CD4-positive, alpha-beta T cell treated with Interleukin-21 for 1 hour (primary cell): ENCODE measurements at places on chromosomes 11 and 22.

- no peak for DNase-seq
Measured at GRCh38 chr22:23305922-23306374, 125.6 kb downstream of the BCR start.

DNA sequence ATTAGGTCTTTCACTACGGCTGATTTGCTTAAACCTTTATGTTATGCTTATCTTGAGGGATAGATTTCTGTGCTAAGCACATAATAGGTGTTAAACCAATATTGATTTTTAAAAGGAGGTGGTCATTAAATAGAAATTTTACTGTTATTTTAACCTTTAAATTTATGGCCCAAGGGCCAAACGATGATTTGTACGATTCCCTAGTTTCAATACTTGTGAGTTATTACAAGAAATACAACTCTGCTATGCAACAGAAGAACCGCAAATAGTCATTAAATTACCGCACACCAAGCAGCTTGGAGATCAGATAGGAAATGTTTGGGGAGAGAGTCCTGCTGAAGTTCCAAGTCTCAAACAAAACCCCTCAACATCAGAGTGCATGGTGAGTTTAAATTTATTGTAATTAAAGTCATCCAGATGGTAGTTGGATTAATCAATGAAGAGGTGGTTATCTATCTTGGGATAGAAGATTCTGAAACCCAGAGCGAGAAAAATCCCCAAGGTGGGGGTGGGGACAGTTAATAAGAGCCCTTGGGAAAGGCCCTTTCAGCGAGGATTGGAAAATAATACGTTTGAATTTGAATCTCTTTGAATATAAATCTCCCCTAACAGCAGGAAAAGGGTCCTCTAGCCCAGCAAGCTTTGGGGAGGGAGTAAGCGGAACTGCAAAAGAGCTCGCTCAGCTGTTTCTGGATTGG lies 805 bp upstream of the QSER1 start:
- no peak for DNase-seq

- no peak for DNase-seq
Measured at GRCh38 chr22:46450931-46451561, 86.4 kb downstream of the CELSR1 start.

DNA sequence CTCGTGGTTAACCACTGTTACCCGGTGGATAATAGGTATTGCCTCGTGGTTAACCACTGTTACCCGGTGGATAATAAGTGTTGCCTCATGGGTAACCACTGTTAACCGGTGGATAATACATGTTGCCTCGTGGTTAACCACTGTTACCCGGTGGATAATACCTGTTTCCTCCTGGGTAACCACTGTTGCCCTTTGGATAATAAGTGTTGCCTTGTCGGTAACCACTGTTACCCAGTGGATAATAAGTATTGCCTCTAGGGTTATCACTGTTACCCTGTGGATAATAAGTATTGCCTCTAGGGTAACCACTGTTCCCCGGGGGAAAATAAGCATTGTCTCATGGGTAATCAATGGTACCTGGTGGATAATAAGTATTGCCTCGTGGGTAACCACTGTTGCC lies 15.0 kb upstream of the NXPE4 start:
- no peak for DNase-seq

DNA sequence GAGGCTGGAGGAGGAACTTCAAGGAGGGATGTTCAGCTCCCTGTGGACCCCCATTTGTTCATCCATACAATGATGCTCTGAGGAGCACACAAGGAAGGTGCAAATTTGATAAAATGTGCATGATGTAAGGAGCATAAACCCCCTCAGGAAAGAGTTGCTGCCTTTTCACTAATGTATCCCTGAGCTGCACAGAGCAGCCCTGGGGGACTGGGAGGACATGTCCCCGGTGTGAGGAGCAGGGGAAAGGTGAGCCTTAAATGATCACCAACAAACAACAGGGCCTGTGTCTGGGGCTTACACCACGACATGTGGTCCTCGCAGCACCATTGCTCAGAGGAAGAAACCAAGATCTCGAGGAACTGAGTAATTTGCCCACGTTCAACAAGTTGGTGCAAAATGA lies 3.5 kb upstream of the MAPK8IP2 start:
- no peak for DNase-seq

GRCh38 chr11:8268530-8269400 lies 5.1 kb upstream of the LMO1 start:
- no peak for DNase-seq

DNA sequence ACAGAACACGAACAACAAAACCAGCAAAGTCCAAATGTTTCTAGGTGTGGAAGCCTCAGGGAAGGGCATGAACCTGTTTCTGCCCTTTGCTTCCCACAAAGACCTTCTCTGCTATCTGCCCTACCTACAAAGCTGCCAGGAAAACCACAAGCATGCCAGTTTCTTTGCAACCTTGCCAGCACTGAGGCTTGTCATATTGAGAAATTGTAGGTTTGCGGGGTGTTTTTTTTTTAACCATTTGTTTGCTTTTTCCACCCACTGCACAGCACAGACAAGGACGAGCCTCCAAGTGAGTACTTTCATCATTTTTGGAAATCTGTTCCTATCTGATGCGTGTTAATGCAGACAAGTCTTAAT lies 12.8 kb downstream of the PARVG start:
- DNase-seq: no peak

DNA sequence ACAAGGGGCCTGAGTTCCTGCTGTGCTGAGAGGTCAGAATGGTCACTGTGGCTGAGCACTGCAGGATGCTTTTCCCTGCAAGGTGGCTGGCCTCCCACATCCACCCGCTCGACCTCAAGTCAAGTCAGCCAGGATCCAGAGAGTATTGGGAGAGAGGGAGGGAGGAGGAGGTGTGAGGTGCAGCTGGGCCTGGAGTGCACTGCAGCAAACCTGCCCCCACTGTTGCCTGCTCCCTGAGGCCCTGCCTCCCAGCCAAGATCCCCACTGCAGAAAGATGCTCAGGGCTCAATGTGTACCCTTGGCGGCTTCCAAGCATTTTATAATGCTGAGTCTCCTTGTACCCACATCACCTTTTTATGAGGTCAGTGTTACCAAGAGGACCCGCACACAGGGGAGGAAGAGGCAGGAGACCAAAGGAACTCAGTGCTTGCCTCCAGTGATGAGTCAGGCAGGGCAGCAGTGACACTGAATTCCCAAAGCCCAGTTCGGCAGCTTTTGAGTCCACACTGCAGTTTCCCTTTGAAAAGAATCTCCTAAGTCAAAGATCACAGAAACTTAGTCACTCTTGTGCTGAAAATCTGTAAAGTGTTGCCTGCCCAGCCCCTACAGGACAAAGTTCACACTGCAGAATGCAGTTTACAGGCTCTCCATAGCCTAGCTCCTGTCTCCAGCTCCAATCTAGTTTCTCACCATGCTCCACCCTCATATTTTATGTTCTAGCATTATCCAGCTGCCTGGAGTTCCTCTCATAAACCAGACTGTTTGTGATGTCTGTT lies 3.1 kb downstream of the ENDOD1 start:
- peak; percentile 33 for DNase-seq

GRCh38 chr11:73902303-73902702 lies 25.5 kb downstream of the PAAF1 start:
- DNase-seq: no peak

GRCh38 chr11:2869561-2870427 lies 15.8 kb downstream of the CDKN1C start:
- no peak for DNase-seq

- DNase-seq: no peak
Measured at GRCh38 chr22:42844756-42845155, 12.3 kb downstream of the ARFGAP3 start.

- DNase-seq: no peak
Measured at GRCh38 chr11:25910086-25910485, 421.8 kb upstream of the ANO3 start.

DNA sequence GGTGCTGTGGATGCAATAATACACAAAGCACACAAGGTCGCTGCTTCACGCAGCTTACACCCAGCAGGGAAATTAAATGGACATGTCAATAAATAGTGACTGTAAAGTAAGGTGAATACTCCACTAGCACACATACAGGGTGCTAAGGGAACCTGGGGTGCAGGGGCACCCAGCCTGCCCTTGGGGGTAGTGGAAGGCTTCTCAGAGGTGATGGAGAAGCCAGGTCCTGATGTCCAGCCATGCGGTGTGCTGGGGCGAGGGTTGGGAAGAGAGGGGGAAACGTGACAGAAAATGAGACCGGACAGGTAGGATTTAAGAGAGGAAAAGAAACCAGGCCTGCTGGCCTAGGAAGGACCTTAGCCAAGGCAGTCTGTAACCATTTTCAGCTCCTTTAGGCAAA lies 200.5 kb downstream of the GRIK4 start:
- no peak for DNase-seq

GRCh38 chr11:61688365-61689163 lies 8.4 kb downstream of the DAGLA start:
- no peak for DNase-seq

DNA sequence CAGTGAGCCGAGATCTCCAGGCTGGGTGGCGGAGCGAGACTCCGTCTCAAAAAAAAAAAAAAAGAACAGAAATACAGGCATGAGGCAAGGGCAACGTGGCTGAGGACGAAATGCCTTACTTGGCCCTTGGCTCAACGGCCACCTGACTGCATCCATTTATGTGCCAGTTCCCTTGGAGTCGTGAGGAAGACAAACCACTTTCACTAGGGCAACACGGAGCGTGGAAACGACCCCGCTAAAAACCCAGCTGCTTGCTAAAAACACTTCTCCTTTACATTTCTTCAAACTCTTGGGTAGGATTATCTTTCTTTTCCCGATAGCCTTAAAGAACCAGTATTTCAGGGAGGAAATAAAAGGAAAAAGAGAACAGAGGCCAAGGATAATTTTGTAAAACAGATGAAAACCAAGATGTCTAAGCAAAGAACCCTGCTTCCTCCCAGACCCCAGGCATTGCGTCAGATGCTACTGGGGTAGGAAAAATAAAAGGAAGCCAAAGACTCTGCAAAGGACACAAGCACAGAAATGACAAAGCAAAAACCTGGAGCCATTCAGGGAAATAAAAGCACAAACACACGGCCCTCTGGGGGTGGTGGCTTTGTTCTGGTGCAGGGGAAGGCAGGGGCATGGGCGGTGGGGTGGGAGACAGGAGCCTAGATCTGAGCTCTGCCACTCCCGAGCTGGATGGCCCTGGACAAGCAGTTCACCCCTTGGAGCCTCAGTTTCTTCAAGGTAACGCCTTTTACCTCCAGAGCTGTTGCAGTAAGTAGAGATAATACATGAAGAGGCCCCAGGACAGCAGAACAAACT lies 37.0 kb downstream of the PC start:
- no peak for DNase-seq

GRCh38 chr11:96063053-96063452 lies 139.1 kb upstream of the MTMR2 start:
- DNase-seq: no peak

DNA sequence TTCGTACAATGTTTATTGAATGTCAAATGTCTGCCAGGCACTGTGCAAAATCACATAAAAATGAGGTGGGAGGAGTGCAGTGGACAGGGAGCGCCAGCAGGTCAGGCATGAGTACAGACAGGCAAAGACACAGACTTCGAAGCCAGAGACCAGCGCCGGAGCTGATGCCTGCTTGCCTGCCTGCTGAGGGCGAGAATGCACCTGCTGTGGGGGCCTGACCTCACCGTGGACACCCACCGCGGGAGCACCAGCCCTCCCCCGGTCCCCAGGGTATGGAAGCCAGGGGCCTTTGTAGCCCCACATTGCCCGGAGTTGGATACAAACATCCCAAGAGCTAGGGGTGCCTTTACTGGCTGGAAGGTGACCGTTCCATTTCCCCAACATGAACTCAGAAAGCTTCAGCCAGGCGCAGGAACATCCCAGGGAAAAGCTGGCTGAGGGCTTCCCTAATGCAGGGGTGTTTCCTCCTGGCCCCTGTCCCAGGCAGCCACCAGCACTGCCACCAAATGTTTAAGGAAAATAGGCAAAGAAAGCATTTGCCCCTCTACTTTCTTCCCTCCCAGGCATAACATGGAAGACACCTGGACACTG lies 17.9 kb downstream of the IFITM10 start:
- DNase-seq: no peak

DNA sequence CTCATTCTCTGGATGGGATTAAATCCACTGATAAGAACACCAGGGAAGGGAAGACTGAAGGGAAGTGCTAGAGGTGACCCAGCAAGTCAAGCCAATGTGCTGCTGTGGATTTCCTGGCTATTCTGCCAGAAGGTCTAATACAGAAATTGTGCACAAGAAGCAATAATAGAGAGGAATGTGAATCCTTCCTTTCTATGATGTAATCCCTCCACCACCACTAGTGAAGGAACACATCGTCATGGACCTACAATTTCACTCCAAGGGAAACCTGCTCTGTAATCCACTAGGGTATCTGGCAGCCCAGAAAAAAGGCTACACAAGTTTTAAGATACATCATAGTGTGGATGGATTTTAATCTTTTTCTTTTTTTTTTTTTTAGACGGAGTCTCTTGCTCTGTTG lies 17.4 kb downstream of the LARGE2 start:
- no peak for DNase-seq

GRCh38 chr11:1745701-1746320 lies 4.6 kb downstream of the IFITM10 start:
- no peak for DNase-seq

GRCh38 chr22:50694766-50695420 lies 22.3 kb downstream of the SHANK3 start:
- no peak for DNase-seq

GRCh38 chr11:103552086-103552485 lies 442.9 kb downstream of the DYNC2H1 start:
- no peak for DNase-seq

DNA sequence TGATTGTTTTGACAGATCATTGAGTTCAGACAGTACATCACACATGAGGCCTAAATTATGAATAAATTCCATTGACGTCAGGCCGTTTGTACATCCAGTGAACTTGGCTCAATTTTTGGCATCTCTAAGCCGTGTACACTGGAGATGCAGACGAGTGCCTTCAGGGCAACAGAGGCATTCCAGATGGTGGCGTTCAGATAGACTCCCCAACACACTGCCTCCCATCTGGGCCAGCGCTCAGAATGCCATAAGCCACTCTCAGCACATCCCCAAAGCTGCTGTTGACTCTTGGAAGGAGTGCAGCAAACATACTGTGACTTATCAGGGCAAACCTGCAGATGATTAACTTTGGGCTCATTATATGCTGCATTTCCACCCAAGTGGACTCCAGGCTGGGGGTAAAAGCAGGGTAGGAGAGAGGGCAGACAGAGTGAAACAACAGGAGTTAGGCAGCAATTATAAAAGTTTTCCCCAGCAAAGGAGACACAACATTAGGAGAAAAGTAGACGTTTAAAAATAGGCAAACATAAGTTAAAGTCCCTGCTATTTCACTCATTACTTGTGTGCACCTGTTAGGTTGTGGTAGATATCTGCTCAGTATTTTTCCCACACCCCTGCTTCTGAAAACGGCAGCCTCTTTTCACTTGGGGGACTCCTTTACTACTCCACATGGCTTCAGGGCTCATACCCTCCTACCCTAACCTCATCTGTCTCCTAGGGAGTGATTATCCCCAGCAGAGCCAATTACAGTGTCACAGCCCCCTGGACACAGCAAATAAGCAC lies 60.2 kb upstream of the PDE3B start:
- DNase-seq: no peak

- DNase-seq: no peak
Measured at GRCh38 chr11:79508461-79508860, 67.6 kb upstream of the TENM4 start.
